ENCODE measurements at places on chromosomes 2 and 18.
A peak's percentile ranks its signal among the peaks of the same experiment; 100 is the strongest.

GRCh38 chr18:76264876-76265250 lies 230.2 kb downstream of the ZNF516 start:
- no peak for DNase-seq

DNA sequence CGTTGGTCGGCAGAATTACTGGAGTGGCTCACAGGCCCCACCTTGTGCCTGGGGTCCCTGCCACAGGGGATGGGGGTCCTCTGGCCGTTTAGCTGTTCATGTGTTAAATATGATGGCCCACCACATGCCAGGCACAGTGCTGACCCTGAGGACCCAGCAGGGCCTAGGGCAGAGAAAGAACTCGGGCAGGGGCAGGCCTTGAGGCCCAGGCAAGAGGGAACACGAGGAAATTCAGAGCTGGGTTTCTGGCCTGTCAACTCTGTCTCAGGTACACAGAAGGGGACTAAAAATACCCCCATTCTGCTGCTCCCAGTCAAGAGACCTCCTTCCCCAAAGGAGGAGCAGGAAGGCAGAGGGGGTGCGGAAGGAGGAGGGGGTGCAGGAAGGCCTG lies 66.2 kb downstream of the DNMT3A start:
- no peak for DNase-seq

GRCh38 chr2:72629062-72629461 lies 196.8 kb downstream of the EXOC6B start:
- no peak for DNase-seq

- no peak for DNase-seq
Measured at GRCh38 chr18:52648201-52648600, 308.2 kb downstream of the DCC start.

DNA sequence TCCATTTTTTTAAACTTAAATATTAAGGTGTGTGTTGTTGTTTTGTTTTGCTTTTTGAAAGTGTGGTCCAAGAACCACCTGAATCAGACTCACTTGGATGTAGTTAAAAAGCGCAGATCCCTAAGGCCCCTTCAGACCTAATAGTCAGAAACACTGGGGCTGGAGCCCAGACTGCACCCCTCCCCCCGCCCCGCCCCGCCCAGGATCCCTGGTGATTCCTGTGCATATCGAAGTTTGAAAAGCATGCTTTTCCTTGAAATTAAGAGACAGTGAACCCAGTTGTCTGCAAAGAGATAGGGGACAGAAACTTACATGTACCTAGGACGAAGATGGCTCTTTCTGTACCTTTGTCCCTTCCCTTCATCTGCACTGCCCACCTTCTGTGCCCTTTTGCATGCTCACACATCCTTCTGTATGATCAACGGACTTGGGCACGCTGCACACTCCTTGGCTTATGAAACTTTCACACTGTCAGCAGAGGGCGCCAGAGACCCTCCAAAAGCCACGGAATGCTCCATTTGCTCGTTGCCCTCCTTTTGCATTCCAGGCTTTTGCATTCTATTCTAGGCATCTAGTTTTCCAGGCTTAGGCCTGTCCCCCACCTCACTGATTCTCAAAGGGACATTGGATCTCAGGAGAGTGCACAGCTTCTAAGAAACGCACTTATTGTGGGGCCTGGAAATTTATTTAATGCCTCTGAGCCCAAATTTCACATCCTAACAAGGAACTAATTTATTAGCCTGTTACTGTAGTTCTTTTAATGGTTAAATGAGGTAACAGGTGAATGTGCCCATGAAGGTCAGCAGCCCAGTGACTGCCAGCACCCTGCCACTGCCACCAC lies 32.8 kb upstream of the SLC14A1 start:
- peak; percentile 50 for DNase-seq

DNA sequence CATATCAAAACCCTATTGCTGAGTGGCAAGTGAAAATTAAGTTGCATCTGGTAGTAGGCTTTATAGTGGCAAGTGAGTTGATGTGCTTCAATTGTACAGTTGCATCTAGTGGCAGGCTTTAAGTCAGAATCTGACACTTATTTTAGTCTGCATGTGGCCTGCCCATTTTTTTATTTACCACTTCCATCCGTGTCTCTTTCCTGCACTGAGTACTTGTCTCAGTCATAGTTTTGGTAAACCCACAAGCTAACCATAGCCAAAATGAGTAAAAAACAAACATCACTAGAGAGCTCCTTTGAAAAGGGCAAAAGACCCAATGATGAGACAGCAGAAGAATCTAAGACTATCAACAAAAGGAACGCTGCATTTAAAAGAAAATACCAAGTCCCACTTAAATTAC lies 96.0 kb upstream of the CRACDL start:
- no peak for DNase-seq

Measured in AG09319 (cell line).